ENCODE measurements at places on chromosomes 7 and 10. TPM values are rescaled to one million over a fixed set of nuclear protein-coding genes. Genes with fewer than 3 reads are reported as not detected.

GRCh38 chr10:4888236-4888635 is 62.2 kb downstream of the AKR1E2 start:
- no peak for DNase-seq

GRCh38 chr7:24970676-24971075 is 9.3 kb downstream of the OSBPL3 start:
- no peak for DNase-seq

- DNase-seq, result peak; percentile 58
Measured at GRCh38 chr10:34641147-34641912, 173.8 kb downstream of the PARD3 start.

- DNase-seq, result no peak
Measured at GRCh38 chr7:67773081-67773480, 776.4 kb downstream of the TYW1 start.

Gene ZNF138
- total RNA-seq, result 5.1 TPM

- no peak for DNase-seq
Measured at GRCh38 chr10:38157270-38157685, 63.1 kb downstream of the ZNF37A start.

DNA sequence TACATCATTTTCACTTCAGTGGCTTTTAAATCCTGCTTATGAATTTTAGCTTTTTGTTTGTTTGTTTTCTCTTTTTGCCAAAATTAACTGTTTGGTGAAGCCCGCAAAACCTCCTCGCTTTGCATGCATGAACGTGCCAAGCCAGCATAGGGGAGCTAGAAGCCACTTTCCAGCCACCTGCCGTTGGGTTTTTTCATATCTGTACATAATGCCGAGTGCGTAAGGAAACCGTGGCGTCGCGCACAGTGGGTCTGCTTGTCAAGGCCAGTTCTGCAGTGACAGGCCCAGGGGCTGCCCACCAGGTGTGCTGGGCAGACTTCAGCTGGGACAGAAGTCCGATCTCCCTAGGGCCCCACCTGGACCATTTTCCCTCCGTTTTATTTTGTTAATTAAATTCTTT is 41.1 kb downstream of the WIPI2 start:
- DNase-seq, result no peak

DNA sequence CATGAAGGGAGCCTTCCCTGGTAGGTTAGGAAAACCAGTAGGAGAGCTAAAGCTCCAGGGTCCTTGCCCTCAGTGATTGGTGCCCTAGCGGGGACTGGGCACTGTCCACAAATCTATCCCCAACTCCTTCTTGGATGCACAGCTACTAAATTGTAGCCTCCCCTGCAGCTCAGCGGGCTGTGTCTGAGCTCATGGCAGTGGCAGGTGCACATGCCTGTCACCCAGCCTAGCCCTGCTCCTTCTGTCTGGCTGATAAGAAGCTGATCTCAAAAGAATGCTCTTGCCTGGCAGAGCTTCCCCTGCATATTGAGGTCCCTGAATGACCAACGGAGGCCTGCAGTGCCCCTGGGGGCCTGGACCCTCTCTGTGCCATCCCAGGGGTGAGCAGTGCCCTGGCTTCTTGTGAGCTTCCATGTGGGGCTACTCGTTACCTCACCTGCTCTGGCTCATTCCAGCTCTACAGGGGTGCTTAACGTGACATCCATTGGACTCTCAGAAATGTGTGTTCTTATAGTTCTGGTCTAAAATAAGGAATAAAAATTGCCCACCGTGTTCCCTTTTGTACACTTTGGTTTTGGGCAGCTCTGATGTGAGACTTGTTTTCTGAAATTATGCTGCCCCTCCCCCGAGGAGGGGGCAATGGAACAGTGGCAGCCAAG is 59.8 kb upstream of the ANTXRL start:
- DNase-seq, result no peak
